ENCODE measurements at places on chromosomes 6 and 20.

GRCh38 chr6:55902796-55903195 lies 27.4 kb upstream of the BMP5 start:
- DNase-seq, result no peak

DNA sequence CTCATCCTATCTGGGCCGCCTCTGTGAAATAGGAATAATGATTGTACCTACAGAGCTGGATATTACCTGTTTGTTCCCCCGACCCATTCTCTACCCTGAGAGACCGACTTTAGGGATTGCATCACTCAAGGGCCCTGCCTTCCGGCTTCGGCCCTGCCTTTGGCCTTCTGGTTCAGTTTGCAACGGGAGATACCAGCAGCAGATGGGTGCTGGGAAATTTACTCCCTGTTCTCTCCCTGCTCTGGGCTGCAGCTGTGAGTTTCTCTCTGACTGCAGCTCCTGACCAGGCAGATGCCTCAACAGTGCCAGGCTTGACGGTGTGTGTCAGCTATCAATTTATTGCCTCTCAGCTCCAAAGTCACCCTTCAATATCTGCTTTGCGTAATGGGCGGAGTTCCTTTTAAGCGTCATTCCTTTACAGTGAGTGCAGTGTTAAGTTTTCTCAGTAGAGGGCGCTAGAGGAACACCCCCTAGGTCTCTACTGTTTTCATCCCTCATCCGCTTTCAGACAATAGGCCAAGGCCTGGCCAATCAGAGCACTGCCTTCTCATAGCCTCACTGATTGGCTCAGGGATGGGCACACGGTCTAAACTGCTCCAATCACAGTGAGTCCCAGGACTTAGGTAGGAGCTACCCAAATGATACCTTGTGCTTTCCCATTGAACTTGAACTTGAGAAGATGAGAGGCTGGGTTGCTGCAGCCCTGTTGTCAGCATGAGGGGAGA lies 30.0 kb downstream of the KCNG1 start:
- peak; percentile 67 for DNase-seq

- no peak for DNase-seq
These were observed 48.7 kb upstream of the CRISP1 start for GRCh38 chr6:49915035-49915434.

DNA sequence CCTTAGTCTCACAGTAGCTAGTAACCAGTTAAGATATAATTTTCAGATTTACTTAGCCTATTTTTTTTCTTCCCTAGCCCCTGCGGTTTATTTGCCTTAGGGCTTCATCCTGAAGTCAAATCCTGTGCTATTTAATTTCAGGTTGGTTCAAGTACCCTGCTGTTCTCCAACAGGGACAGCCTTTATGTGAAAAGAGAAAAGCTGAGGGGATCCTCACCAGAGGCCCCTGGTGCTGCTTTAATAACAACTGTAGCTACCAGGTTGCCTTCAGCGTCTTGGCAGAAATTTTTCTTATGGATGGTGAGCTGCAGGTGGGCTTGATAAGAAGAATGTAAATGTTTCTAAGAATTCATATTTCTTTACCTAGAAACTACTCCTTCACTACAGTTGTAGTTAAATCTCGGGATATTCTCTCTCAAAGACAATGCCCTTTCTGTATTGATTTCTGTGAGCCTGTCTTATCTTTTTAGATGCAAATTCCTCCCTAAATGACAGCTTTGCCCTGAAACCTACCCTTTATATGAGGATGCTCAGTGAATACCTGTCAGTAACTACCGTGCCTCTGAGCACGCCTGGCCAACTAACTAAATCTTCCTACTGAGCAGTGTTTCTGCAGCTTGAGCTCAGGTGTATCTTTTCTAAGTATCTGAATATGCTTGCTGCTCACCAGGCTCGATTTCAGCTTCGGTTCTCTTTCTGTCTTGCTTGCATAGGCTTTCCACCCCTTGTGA lies 320.5 kb downstream of the MMUT start:
- no peak for DNase-seq

GRCh38 chr6:155447949-155448348 lies 7.7 kb downstream of the NOX3 start:
- DNase-seq, result no peak

DNA sequence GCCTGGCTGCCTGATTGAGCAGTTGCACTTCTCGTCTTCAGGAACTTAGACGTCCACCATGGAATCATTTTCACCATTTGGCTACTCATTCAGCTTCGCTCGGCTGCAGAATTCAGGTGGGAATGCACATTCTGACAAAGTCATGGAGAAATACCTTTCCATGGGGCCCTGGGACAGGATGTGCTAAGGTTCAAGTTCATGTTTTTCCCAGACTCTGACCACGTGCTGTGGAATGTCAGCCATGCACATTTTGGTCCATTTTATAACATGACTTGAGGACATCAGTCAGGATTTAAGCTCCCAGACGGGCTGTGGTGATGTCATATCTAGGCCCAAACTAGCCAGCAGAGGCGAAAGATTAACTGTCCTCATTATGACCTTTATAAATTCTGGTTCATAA lies 205.3 kb downstream of the TBXT start:
- peak; percentile 5 for DNase-seq

GRCh38 chr20:10579942-10580341 lies 93.9 kb downstream of the JAG1 start:
- DNase-seq, result no peak

DNA sequence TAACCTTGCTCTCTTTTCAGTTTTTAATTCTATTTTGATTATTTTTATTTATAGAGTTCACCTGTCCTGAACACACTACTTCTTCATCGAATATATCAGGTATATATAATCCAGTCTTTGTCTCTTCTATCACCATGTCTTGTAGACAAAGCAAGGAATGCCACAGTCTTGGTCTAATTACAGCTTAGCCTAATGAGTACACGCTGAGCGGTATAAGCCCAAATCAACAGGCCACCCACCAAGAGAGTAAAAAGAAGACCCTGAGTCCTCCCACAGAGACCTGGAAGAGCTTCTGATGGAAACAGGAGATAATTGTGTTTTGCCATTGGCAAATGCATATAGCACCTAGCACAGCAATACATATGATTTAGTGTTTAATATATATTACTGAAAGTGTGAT lies 68.7 kb upstream of the TCF21 start:
- DNase-seq, result no peak

DNA sequence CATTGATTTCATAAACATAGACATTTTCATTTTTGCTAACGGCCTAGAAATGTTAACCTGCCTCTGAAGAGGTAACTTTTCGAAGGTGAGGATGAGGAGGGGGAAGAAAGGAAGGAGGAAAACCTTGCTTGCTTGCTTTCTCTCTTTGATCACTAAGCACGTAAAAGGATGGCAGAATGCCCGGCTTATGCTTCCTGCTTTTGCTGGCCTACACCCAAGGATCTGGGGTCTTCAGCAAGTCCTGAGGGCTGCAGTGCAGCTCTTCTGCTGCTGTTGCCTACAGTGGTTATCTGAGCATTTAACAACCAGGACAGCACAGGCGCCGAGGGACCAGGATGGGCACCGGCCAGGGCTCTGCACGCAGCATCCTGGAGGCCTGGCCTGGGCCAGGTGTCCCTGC lies 150.8 kb upstream of the TAB2 start:
- DNase-seq, result no peak

GRCh38 chr6:123641497-123641896 lies 4.7 kb upstream of the TRDN start:
- DNase-seq, result no peak

GRCh38 chr6:27874016-27874415 lies 38.2 kb downstream of the OR2B2 start:
- no peak for DNase-seq

Measured in AG10803 (cell line).